ENCODE measurements at places on chromosomes 12 and 14.

DNA sequence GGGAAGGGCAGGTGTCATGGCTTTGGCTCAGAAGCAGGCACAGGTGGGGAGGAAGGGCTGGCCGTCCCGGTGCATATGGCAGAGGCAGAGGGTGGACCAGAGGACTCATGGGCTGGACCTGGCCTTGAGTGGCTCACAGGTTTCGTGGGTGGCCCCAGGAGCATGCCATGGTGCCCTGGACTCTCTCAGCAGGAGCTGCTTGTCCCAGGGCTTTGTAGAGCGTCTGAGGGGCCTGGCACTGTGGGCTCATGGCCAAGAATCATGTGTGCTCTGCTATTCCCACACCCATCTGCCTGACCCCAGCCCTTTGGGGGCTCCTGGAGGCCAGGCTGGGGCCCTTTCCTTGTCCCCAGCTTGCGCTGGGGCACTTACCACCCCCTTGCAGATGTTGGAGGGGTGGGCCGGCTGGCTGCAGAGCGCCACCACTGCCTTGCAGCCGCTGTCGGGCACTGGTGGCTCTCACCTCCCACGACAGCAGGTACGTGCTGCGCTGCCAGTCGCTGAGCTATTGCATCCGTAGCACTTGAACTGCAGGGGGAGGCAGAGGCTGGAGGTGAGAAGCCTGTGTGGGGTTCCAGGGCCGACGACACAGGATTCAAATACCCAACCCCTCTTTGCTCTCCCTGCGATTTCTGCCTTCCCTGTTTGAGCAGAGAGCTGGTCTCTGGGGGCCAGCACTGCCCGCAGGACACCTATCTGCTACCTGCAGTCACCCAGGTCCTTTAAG, 187.4 kb upstream of the PRMT8 start:
- no peak for DNase-seq

GRCh38 chr12:128903236-128903635, 50.0 kb downstream of the GLT1D1 start:
- no peak for DNase-seq

- no peak for DNase-seq
Measured at GRCh38 chr12:51871918-51872688, 15.8 kb upstream of the ANKRD33 start.

DNA sequence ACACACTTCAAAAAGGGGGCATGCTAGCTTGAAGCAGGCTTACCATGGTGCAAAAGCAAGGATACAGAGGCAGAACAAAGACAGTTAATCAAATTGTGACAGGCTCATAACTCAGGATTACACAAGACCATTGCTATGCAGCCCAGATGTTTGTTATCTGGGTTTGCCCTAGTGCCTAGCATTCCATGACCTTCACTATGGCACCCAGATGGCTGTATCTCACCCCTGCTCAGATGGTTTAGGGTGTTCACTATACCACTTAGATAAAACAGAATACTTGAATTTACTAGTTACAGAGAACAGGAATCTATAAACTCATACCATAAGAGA, 56.2 kb downstream of the SDR9C7 start:
- peak; percentile 6 for DNase-seq

GRCh38 chr12:40723001-40723400, 30.8 kb downstream of the CNTN1 start:
- no peak for DNase-seq

DNA sequence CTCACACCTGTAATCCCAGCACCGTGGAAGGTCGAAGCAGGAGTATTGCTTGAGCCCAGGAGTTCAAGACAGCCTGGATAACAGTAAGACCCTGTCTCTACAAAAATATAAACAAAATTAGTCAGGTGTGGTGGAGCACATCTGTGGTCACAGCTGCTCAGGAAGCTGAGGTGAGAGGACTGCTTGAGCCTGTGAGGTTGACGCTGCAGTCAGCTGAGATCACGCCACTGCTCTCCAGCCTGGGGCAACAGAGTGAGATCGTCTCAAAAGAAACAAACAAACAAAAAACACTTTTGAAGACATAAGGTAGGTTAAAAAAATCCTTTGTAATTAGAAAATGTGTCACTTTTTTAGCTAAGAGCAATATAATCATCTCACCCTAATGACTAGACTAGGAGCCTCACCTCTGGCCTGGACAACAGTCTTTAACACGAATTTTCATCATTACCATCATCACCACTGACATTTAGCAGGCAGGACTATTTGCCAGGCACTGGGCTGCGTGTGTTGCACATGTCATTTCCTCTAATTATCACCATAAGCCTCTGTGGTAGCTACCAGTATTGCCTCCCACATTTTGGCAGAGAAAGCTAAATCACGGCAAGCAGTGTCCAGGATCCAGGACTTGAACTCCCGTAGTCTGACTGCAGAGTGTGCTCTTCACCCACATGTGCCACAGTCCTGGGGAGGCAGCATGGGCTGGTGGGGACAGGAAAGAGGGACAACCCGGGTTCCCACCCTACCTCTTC, 4.6 kb upstream of the SYCP3 start:
- no peak for DNase-seq

GRCh38 chr14:92963301-92964123, 40.6 kb downstream of the CHGA start:
- DNase-seq, result no peak

DNA sequence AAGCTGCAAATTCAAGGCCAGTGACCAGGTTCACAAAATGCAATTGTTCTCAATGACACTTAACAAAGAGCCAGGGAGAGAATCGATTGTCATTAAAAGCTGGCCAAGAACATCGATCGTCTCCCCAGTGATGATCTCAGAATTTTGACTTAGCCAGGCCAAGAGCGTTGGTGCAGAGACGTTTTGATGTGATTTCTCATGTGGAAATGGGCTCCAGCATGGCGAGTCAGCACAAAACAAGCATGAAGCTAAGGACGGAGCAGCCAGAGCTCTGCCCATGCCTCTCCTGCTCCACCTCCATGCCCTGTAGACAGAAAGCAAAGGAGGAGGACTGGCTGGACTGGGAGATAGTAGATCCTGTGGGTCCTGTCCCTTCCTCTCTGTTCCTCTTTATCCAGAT, 270.8 kb downstream of the FOXN3 start:
- no peak for DNase-seq

GRCh38 chr12:121648458-121649028, 20.9 kb downstream of the MORN3 start:
- DNase-seq, result no peak

- no peak for DNase-seq
Measured at GRCh38 chr12:89484470-89484869, 40.1 kb downstream of the GALNT4 start.

DNA sequence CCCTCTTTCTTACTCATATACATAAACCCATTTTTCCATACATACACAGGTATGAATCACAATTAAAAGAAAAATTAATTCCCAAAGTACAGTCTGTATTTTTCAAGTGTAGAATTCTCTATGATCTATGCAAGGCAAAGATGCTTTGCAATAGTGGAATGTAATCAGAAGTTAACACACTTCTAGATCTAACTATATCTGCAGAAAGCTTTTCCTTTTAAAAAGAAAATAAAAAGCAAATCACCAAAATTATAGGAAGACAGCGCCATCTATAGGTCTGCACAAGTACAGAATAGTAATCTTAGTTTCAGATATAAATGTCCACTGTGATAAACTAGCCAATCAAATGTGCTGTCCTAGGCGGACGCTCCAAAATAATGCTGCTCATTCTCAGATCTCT, 22.0 kb downstream of the SLC25A21 start:
- DNase-seq, result peak; percentile 85

- DNase-seq, result no peak
Measured at GRCh38 chr14:24418492-24418873, 11.0 kb downstream of the CBLN3 start.
